Stomach (tissue), 19 donors: ENCODE measurements at places on chromosomes 6 and 20. TPM values are rescaled to one million over a fixed set of nuclear protein-coding genes. Genes with fewer than 3 reads are reported as not detected.

GRCh38 chr6:21844120-21844917 lies 250.8 kb downstream of the SOX4 start:
- DNase-seq: no peak

DNA sequence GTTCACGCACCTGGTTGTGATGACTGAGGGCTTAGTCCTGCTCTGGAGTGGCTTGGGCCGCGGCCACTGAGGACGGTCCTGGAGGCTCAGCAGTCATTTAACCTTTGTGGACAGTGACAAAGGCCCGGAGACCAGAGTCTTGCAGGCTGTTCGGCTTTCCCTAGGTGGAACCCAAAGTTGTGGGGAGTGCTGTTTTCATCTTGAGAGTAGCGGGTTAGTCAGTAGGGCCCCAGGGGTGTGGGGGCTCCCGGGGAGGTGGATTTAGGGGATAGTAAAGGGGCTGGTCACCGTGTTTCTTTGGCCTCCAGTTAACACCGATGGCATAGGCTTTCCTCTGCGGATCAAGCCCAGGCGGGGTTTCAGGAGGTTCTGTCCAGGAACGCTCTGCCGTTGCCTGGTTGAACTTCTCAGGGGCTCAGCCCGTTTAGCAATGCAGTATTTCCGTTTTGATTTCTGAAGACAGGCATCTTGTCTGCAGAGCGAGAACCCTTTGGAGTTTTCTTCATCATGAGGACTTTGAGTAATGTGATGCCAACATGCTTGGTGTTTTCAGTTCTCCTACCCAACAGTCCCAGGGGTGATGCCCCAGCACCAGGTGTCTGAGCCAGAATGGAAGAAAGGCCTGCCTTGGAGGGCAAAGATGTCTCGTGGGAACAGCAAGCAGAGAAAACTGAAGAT lies 31.8 kb downstream of the ZNF831 start:
- DNase-seq: no peak

DNA sequence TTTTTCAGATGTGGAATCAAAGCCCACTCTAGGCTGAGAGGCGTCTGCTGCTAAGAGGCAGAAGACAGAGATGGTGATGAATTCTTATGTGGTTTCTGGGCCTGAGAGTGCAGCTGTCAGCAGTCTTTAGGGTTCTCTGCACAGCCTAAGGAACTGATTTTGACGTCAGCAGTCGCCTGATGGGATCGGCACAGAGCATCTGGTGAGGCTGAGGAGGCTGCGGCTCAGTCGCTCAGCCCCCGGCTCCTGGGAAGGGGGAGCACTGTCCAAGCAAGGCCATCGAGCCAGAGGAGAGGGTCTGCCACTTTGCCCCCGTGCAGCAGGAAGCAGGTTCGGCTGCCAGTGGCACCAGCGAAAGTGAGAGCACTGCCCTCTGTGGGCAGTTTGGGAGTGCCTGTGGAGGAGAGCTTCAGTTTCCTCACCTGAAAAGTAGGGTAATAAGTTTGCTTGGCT lies 92.5 kb downstream of the TCP11 start:
- no peak for DNase-seq

The C4A gene
- 48.1 TPM for polyA plus RNA-seq

DNA sequence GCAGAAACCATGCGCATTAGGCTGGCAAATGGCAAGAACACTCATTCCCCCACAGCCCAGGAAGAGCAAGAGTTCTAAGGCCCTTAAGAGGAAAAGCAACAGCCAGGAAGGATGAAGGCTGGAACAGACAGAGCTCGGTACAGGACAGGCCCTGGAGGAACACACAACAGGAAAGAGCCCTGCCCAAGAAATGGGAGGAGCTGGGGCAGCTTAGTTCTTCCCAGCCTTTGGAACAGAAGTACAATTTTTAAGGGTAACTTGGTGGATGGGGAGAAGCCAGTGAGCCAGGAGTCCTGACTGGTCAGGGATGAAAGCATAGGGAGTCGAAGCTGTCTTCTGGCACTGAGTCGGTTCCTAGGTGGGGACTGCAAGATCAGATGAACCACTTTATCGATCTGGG lies 32.4 kb downstream of the OR2B2 start:
- no peak for DNase-seq

- no peak for DNase-seq
These were observed 47.7 kb downstream of the CTNNBL1 start for GRCh38 chr20:37741570-37741969.

DNA sequence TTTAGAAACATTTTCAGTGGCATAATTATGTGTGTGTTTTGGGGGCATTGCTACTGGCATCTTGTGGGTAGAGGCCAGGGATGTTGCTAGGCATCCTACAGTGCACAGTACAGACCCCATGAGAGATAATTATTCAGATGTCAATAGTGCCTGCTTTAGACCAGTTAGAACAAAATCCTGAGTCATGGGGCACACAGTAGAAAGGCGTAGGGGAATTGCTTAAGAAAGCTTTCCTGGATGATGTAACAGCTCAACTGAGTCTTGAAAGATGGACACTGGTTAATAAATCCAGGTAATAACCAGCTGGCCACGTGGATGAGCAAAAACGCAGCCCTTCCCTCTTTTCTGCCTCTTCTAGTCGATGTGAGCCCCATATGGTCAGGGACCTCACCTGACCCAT lies 51.1 kb downstream of the KCNB1 start:
- no peak for DNase-seq

The RIMS4 gene
- polyA plus RNA-seq: 0.55 TPM

The IYD gene
- 0.46 TPM for polyA plus RNA-seq

DNA sequence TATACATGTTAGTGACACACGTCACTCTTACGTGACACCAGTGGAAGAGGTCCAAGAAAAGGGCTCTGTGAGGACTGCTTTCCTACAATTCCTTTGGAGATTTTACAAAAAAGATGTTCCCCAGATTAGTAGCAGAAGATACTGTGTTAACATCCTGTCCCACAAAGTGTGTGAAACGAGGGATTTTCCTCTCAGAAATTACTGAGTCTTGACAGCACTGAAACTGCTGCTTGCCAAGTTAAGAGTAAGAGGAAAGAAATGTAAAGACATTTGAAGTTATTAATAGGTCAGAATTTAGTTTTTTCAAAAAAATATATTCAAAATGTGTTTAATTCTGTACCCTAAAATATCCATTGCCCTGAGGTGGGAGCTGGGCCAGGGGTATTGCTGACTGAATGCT lies 58.8 kb upstream of the MAP7 start:
- DNase-seq: peak; percentile 30

The OR2H1 gene
- not detected for polyA plus RNA-seq

DNA sequence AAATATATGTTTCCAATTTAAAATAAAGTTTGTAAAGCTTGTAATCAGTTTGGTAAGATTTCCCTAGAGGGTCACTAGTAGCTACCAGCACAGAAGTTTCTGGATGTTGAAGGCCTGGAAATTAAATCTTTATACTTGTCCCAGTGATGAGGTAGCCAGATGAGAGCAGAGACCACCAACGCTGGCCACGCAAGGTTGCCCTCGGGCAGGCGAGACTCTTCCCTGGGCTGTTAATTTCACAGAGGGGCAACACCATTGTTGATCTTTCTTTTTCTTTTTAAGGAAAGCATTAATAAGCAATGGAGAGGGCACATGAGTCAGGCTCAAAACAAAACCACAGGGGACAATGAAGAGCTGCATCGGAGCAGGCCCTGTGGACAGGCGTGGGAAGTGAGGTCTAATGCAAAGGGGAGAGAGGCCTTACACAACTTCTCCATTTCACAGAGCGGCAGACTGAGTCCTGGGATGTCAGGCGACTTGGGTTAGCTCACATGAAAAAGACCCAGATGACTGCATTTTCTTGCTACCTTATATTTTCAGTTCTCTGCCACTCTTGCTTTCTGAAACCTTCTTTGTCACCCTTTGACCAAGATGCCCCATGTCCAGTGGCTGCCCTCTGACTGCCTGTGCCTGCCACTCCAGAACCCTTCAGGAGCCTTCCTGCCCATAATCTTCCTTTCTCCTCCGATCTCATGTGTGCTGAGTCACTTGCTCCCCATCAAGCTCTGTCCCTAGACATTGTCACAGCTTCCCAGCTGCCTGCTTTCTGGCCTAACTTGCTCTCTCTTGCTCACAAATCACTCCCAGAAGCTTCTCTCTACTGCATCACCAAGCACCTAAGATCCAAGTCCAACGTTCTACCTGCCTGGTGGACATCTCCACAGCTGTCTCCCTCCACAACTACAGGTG lies 107.7 kb upstream of the CDYL start:
- DNase-seq: no peak

DNA sequence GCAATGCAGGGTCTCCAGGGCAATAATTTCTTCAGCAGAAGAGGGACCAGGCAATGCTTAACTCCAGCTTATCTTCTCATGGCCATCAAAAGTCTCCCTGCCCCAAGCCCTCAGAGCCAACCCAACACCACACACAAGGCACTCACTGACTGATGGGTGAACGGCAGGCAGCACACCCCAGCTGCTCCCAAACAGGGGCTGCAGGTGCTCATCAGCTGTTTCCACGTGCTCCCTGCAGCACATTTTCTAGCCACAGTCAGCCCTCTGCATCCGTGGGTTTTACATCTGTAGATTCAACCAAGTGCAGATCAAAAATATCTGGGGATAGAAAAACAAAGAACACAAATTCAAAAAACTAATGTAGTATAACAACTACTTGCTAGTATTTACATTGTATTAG lies 4.0 kb upstream of the GABRR1 start:
- DNase-seq: no peak

GRCh38 chr6:152176268-152176667 lies 368.8 kb downstream of the ESR1 start:
- no peak for DNase-seq

DNA sequence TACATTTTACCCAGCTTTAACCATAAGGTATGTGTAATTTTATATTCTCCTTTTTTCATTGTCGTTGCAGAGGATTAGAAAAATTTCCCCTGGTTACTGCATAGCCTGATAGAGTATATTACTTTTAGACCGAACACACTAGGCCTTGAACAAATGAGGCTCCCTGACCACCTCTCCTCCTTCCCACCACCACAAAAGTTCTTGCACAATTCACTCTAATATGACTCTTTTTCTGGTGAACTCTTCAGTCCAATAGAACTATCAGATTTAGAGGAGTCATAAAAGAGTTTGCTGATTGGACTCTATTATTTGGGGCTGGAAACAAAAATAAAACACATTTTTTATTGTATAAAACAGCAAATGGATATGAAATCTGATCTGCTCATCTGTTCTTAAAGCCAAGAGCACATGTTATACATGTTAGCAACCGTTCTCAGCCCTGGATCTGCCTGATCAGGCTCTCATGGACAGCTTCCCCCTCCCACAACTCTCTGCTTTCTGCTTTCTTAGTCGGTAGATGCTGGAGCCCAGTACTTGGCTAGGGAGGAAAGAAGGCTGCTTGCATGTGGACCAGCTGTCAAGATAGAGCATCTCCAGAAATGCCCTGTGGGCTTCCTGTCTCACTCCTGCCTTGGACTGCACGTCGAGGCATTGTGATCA lies 83.5 kb downstream of the CD164 start:
- DNase-seq: no peak

The PMEPA1 gene
- 5.3 TPM for polyA plus RNA-seq

The C6orf52 gene
- polyA plus RNA-seq: 1.8 TPM

GRCh38 chr6:159746759-159747158 lies 15.1 kb upstream of the ACAT2 start:
- DNase-seq: no peak

DNA sequence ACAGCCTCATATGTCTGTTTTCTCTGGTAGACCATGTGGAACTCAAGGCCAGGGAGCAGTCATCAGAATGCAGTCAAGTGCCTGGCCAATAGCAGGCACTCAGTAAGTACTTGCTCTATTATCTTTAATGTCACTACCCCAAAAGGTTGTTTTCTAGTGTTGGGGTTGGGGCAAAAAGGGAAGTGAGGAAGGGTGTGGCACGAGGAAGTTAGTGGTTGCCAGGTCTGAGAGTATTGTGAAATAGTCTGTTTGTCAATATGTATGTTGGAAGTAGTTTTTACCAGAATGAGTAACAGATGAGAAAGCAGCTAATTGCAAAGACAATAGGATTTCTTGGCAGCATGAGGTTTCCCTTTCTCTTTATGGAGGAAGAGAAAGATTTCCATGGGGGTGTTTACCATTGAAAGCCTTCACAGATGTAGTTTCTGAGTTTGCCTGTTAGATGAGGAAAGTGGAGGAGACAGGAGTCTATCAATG lies 59.5 kb upstream of the ARMH2 start:
- DNase-seq: no peak

The GGTLC1 gene
- not detected for polyA plus RNA-seq

DNA sequence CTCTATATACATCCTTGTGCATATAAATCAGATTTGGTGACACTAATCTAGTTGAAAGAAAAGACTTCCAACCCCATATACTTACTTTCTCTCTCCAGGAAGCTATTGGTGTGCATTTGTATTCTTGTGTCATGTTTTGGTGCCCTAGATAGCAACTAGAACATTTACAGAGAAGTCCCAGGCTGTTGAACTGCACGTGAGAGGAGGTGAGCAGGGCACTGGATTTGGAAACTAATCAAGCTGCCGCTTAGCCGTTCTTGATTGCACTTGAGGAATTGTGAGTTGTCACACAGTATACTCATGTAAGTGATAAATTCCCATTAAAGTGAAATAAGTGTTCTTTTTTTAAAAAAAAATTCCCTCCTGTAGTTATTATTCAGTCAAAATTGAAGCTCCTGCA lies 7.6 kb downstream of the WRNIP1 start:
- DNase-seq: no peak

DNA sequence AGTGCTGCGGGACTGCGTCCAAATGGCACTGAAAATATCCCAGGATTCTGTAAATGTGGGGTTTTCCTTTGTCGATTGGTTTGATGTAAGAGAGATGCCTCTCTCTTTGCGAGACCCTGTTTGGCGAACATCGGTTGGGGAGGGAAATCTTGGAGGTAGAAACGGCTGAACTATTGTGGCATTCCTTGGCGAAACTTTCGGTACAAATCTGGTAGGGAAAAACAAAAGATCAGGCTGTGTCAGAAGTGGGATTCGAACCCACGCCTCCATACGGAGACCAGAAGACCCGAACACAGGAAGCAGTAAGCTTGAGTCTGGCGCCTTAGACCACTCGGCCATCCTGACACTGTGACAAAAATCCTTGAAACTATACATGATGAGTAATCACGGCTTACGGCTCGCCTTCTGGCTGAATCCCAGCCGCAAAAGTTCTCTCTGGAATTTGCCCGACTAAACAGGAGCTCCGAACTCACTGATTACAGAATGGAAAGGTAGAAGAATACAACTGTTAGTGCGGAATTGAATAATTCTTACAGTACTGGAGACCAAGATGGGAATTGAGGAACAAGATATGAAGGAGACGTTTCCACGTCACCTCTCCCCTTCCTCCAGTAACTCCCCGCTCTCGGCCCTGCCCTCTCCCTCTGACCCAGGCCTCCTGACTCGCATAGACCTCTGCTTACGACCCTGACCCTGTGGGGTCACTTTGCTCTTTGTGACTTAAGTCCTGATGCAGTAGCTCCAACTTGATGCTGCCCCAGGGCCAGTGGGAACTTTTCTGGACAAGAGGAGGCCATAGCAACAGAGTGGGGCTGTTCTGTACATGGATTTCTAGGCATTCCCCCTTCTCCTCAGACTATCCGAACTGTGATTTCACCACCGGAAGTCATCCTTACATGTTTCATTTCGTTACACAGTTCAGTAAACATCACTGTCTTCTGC lies 132.8 kb upstream of the ZNF184 start:
- peak; percentile 40 for DNase-seq

The UNC5CL gene
- 13.0 TPM for polyA plus RNA-seq

The TRIM10 gene
- not detected for polyA plus RNA-seq

GRCh38 chr6:70363741-70364493 lies 49.4 kb upstream of the FAM135A start:
- DNase-seq: no peak

The BANF2 gene
- polyA plus RNA-seq: not detected
